Ovary (tissue), 10 donors: ENCODE measurements at places on chromosomes 1 and 21. TPM values are rescaled to one million over a fixed set of nuclear protein-coding genes. Genes with fewer than 3 reads are reported as not detected.
A peak's percentile ranks its signal among the peaks of the same experiment; 100 is the strongest.

The SLC6A9 gene
- 4.6 TPM for total RNA-seq

The KRTAP10-7 gene
- not detected for total RNA-seq

The SLC16A4 gene
- total RNA-seq, result 21.2 TPM

The CD1E gene
- not detected for total RNA-seq

The ALX3 gene
- 0.20 TPM for total RNA-seq

The OR14A16 gene
- total RNA-seq, result not detected

The WNT2B gene
- total RNA-seq, result 13.8 TPM

DNA sequence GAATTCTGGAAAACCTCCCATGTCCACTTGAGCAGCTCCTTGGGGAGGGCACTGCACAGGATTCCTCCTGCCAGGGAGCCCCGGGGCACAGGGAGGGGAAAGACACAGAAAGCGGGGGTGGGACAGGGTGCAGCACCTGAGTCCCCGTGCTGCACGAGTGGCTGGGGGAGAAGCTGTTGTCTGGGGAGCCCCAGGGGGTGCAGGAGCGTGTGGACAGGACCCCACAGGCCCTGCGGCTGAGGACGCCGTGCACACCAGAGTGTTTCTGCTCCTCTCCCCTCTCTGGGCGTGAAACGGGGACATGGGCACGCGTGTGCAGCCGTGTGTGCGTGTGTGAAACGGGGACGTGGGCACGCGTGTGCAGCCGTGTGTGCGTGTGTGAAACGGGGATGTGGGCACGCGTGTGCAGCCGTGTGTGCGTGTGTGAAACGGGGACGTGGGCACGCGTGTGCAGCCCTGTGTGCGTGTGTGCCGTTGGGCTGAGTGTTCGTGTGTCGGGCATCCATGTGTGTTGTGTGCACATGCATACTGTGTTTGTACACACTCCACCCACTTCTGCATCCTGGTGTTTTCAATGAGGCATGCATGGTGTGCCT lies 21.9 kb downstream of the FAAP20 start:
- no peaks in the 10 kb centered on the region for H3K36me3 ChIP-seq
- H3K4me3 ChIP-seq, result no peak overlapping the region
- no peaks in the 10 kb centered on the region for H3K27me3 ChIP-seq

GRCh38 chr1:221117548-221117951 lies 238.3 kb downstream of the HLX start:
- H3K4me3 ChIP-seq, result no peak overlapping the region
- H3K27ac ChIP-seq, result no peak overlapping the region
- H3K4me1 ChIP-seq, result no peaks in the 10 kb centered on the region
- DNase-seq, result no peak

DNA sequence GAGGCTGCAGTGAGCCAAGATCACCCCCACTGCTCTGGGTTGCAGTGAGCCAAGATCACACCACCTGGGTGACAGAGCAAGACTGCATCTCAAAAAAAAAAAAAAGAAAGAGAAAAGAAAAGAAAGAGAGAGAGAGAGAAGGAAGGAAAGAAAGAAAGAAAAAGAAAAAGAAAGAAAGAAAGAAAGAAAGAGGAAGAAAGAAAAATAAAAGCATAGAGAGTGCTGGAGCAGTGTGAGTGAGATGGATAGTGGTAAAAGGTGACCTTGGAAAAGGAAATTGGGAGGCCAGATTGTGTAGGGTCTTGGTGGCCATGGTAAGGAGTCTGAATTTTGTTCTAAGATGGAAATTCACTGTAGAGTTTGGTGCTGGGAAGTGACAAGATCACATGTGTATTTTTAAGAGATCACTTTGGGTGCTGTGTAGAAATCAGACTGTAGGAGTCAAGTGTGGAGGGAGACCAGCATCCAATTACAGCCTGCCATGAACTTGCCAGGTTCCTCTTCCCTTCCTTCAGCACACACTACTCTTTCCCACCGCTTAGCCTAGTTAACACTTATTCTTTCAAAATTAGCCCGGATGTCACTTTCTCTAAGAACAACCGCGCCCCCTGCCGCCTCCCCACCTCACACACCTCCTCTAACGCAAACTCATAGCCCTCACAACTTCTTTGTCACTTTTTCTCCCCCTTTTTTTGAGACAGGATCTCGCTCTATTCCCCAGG lies 17.9 kb downstream of the MTX1 start:
- H3K36me3 ChIP-seq, result no peaks in the 10 kb centered on the region
- H3K4me1 ChIP-seq, result no peaks in the 10 kb centered on the region
- DNase-seq, result peak; percentile 75
- H3K4me3 ChIP-seq, result peak overlapping the region; percentile 55
- peak overlapping the region; percentile 72 for H3K27ac ChIP-seq

GRCh38 chr1:151175863-151176262 lies at the start of gene TMOD4:
TMOD4 (minus strand) TSS chr1:151175981; CDS start chr1:151174875, 1,106 bp downstream.
- no peak within 1 kb of the TSS for H3K4me3 ChIP-seq
- no peak within 1 kb of the TSS for H3K27ac ChIP-seq
- no peak for DNase-seq
- no peaks in the 10 kb centered on the region for H3K27me3 ChIP-seq
- no peaks in the 10 kb centered on the region for H3K4me1 ChIP-seq

DNA sequence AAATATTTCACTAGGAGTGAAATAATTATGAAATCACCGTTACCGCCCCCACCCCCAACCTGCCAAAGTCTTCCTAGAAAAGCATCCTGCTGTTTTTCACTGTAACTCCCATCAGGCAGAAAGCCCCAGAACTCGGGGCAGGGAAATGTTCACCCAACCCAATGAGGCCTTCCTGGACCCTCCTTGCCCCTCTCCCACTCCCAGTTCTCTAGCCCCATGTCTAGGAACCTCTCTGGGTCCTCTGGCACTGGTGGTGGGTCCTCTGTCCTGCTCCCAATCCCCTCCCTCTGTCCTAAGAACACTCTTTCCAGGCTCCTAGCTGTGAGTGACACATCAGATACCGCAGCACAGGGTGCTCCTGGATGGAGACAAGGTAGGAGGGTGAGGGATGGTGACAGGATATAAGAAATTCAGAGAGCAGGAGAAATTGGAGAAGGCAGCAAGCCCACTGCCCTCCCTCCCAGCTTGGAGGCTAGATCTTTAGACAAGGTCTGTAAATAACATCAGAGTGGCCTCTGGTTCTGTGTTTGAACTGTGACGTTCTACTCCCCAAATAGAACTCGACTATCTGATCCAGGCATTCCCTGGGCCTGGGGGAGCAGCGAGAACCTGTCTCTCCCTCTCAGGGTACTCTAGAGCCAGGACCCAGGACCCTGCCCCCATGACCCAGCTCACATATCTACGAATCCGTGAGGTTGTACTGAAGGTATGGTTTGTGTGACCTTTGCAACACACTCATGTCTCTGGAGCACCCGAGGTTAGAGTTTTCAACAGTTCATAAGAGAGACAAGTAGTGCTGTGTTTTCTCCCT lies 23.3 kb upstream of the BTG2 start:
- peak overlapping the region; percentile 35 for H3K27ac ChIP-seq
- no peaks in the 10 kb centered on the region for H3K27me3 ChIP-seq
- no peak overlapping the region for H3K4me3 ChIP-seq

- no peak overlapping the region for H3K27ac ChIP-seq
- no peak for DNase-seq
- no peaks in the 10 kb centered on the region for H3K4me1 ChIP-seq
Measured at GRCh38 chr1:183461350-183461749, 10.9 kb upstream of the SMG7 start.

- DNase-seq, result no peak
- H3K36me3 ChIP-seq, result no peaks in the 10 kb centered on the region
- H3K4me1 ChIP-seq, result no peaks in the 10 kb centered on the region
- H3K27me3 ChIP-seq, result no peaks in the 10 kb centered on the region
Measured at GRCh38 chr1:11880181-11880575, 21.4 kb upstream of the NPPB start.

GRCh38 chr1:161133220-161133740 lies 813 bp upstream of the DEDD start:
- no peaks in the 10 kb centered on the region for H3K27me3 ChIP-seq
- no peak for DNase-seq
- peaks cover 5% of the 10 kb centered on the region for H3K4me1 ChIP-seq
- H3K27ac ChIP-seq, result peak overlapping the region; percentile 95
- H3K36me3 ChIP-seq, result no peaks in the 10 kb centered on the region

DNA sequence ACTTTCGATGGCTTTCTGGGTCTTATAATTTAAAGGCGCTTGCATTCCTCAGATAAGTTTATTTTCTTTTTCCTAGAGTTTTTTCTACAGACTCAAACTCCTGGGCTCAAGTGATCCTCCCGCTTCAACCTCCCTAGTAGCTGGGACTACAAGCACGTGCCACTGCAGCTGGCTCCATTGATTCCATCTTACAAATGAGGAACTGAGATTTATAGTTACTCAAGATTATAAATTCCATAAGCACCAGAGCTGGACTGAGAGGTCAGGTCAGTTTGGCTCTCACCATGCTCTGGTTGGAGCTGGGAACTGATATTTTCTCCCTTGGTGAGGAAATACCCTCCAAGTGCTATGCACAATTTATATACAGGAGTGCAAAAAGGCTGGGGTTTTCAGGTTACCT lies 13.4 kb upstream of the PRPF38B start:
- no peak overlapping the region for H3K4me3 ChIP-seq
- H3K27ac ChIP-seq, result no peak overlapping the region
- no peaks in the 10 kb centered on the region for H3K36me3 ChIP-seq
- no peak for DNase-seq

GRCh38 chr1:167904652-167905130 lies 9.2 kb downstream of the ADCY10 start:
- no peak overlapping the region for H3K27ac ChIP-seq
- H3K36me3 ChIP-seq, result no peaks in the 10 kb centered on the region
- no peak for DNase-seq
- H3K4me1 ChIP-seq, result no peaks in the 10 kb centered on the region
- H3K27me3 ChIP-seq, result no peaks in the 10 kb centered on the region

DNA sequence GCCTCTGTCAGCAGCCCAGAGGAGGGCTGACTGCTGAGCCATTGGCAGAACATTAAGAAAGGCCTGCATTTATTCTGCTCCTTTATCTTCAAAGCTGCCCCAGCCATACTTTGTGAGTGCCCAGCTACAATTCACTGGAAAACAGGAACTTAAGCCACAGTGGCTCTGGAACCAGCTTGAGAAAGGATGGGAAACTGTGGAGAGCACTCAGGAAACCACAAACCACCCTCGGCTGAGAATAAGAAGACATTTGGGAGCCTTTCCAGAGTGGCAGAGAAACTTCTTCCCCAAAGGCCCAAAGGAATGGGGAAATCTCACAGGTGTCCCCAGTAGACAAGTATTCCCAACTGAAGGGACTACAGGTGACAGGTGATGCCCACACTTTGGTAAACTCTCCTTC lies 1.8 kb downstream of the LAMB3 start:
- no peak overlapping the region for H3K4me3 ChIP-seq
- H3K36me3 ChIP-seq, result no peaks in the 10 kb centered on the region
- H3K4me1 ChIP-seq, result peaks cover 30% of the 10 kb centered on the region
- H3K27me3 ChIP-seq, result no peaks in the 10 kb centered on the region

- H3K27ac ChIP-seq, result no peak overlapping the region
- H3K4me3 ChIP-seq, result no peak overlapping the region
- H3K4me1 ChIP-seq, result peaks cover 8% of the 10 kb centered on the region
- DNase-seq, result no peak
Measured at GRCh38 chr1:15942661-15943327, 33.1 kb downstream of the ZBTB17 start.
